Effector memory CD4-positive, alpha-beta T cell (primary cell): ENCODE measurements at places on chromosomes 16 and 17.

DNA sequence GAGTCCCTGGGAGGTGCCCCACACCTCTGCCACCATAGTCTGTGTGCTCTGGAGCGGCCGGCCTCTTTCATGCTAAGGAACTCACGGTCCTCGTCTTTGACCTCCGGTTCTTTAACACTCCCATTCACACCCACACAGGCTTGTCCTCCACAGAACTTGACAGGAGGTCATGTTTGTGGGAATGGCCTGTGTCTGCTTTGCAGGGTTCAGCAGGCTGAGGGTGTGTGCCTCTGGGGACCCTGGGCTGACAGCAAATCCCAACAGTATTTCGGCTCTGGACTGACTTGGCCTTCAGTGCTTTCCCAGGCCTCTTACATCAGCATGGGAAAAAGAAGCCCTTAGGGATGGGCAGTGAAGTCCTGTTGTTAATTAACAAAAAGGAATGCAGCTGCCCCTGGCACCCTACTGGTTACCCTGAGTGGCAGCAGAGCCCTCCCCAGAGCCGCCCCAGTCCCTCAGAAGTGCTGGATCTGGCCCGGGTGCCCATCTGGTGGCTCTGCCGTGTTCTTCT lies 35.4 kb upstream of the ADORA2B start:
- DNase-seq, result no peak

- DNase-seq, result no peak
Observed at GRCh38 chr16:57190136-57190535, 4.0 kb downstream of the RSPRY1 start.

DNA sequence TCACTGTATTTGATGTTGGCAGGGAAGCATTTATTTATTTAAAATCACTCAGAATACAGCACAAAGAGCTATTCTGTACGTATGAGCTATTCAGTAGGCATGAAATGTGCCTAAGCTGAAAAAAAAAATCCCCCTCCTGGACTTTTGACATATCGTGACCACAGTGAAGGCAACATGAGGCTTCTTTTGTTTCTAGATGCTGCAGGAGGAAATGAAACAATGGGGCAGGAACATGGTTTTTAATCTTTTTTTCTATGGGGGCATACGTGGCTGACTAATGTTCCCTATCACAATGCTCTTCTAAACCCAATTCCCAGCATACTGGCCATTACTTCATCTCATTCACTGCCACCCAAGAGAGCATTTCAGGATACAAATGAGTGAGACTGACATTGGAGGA lies 191.0 kb upstream of the PMFBP1 start:
- DNase-seq, result no peak

DNA sequence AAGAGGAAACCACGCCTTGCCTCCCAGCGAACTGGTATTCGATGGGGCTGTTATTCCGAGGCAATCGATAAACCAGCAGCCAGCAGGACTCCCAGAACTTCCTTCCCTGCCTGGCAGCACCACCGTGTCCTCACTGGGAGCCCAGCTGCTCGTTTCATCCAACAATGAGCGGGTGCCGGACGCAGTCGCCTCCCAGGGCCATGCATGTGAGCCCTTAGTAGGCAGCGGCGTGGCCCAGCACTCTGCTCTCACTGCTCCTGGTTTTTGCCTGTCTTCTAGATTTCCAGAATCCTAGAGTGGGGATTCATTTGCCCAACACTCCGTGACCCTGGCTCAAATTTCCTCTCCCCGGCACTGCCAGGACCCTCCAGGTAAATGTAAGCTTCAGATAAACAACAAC lies 29.1 kb upstream of the RASD1 start:
- no peak for DNase-seq

- no peak for DNase-seq
Observed at GRCh38 chr17:63820963-63821561, 6.2 kb upstream of the PSMC5 start.
